GM23248 (cell line): ENCODE measurements at places on chromosomes 12 and 14.

DNA sequence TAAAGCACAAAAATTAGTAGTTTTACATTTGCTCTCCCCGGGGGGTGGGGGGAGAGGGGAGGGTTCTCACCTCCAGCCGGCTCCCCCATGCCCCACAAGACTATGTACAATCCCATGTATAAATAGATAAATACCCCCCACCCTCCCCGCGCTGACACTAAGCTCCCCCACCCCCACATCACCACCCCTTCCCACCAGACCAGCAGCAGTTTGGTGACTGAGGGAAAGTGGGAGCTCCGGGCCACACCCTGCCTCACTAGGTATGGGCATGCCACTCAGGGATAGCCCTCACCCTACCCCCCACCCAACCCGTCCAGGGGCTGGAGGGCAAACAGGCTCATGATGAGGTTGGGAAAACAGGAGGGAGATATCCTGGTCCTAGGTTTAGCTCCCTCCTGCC lies 1.9 kb upstream of the PRKAG1 start:
- DNase-seq = no peak

DNA sequence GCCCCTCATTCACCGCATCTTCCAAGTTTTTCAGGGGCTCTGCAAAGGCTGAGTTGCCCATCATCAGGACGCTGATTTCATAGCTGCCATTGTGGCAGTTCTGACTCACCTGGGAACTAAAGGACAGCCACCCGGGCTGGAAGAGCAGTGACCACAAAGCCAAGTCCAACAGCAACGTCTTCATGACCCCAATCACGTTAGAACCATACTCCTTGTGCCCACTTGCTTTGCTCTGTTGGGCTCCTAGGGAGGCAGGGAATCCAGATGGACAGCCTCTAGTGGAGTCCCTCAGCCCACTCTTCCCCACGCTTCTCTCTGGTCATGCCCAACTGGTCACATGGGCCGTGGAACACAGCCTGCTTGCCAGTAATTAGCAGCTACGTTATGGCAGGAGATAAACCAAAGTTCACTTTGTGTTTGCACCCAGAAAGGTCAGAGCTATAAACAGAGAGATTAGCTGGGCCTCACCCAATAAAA lies at the start of gene GUCY2C:
Gene GUCY2C (minus strand): TSS at position 335 of the 477 bp plus-strand sequence. CDS start 151 bp downstream, at position 184.
- no peak for DNase-seq

GRCh38 chr12:119024356-119024755 lies 43.0 kb downstream of the SRRM4 start:
- no peak for DNase-seq

DNA sequence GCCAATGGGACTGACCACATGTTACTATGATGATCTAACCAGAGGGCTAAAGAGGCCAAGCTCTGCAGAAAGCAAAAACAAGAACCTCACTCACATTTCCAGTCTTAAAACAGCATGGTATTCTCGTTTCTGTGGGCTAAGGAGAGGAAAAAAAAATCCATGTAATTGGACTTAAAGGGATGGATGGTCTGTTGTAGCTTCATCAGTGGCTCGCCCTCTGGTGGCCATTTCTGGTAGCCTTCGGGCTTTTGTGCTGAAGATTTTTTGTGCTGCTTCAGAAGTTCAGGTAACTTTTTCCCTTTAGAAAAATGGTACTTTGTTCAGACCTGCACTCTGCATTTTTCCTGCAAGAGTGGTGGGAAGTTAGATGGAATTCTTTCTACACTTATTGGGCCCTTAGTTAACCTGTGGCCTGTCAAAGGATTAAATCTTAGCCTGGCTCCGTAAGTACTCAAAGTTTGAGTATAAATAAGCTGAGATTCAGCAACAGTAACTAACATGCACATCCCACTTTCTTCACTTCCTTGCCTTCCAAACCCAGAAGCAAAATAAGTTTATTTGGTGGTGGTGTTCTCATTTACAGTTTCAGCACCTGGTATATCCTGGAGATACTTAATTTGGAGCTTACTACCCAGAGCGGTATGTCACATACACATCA lies 22.3 kb downstream of the DCAF4 start:
- DNase-seq = peak; percentile 74

- DNase-seq = no peak
Observed at GRCh38 chr14:97452314-97452713, 655.1 kb downstream of the VRK1 start.

GRCh38 chr14:63472986-63473788 lies 70.0 kb downstream of the PPP2R5E start:
- no peak for DNase-seq

DNA sequence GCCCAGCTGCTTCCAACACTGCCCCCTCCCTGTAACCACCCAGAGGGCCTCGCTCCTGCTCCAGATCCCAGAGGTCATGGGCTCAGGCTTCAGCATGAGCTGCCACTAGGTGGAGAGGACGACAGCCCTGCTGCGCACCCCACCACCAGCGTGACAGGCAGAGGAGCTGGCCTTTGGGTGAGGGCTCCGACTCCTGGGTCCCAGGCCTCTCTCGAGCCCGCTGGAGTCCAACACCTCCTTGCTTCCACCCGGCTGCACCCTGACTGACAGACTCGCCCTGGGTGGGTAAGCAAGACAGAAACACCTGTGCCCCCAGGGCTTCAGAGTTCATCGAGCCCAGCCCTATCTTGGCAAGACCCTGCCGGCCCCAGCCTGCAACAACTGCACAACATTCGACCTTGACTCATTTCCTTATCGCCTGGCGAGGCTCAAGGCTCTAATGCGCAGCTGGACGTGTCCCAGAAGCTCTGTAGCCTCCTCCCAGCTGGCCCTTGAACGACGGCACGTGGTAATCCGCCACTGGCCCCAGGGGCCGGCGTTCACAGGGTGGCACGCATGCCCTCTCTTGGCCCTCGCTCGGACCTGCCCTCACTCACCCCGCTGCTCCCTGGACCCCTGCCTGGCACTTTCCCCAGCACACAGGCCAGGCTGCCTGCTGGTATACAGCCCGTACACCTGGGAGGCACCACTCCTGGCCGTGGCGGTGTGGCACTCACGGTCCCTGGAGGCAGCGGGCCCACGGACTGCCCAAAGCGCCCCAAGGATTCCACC lies 28.0 kb downstream of the VPS37B start:
- DNase-seq = no peak

DNA sequence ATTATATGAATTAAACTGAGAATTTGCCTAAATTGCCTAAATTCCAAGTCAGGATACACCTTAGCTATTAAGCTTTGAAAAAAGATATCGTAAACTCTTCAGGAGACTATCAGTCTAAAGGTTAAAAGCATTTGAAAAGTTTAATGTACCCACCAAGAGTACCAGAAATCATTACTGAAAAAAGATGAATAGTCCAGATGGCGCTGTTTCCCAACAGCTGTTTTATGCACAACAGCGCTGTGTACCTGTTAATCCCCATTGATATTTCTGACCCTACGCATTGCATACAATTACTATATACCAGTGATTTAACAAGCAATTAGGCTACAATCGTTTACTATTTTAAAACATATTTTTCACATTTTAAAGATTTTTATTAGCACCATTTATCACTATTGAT lies 185.0 kb downstream of the PLCZ1 start:
- no peak for DNase-seq

DNA sequence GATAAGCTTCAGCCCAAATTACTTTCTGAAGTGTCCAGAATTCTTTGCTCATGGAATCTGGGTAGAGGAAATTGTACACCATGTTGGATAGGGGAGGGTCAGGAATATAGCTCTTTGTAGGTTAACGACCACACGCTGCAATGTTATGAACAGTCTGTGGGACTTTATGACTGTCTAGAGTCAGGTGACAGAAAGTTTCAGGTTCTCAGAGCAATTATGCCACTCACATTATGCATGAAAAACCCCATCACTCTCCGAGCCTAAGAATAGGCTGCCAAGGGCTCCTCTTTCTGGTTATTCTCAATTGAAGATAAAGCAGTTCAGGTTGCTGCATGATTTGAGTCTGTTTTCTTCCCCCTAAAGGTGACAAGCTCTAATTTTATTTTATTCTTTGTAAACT lies 430.9 kb downstream of the ATP23 start:
- DNase-seq = no peak

DNA sequence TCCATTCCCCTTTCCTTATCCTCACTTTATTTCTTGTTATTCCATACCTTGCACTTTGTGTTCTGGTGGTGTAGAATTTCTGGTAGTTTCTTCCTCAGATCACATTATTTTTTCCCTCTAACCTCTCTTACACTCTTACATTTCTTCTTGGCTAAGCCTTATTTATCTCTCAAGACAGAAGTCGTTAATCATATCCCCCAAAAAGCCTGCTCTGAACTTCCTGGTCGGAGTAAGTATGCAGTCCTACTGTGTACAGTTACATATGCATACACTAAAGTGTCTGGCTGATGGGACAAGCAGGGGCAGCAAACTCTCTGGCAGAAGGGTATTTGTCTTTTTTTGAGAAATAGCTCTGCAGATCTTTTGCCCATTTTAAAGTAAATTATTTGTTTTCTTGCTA lies 33.1 kb upstream of the USP15 start:
- no peak for DNase-seq

DNA sequence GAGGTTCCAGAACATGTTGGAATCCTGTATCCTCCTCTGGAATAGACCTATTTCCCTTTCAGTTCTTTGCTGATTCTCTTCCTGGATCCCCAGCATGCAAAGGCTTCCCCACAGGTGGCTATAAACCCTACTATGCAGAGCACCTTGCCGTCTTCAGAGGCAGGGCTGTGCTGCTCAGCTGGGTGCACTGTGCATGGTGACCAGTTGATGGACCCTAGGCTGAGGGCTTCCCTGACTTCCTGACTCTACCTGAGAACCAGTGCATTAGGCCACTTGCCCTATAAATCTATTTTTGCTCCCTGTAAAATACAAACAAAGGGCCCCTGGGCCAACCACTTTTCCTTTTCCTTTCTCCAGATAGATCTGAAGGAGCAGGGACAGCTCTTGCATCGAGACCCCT lies 14.1 kb downstream of the ZNF219 start:
- no peak for DNase-seq

DNA sequence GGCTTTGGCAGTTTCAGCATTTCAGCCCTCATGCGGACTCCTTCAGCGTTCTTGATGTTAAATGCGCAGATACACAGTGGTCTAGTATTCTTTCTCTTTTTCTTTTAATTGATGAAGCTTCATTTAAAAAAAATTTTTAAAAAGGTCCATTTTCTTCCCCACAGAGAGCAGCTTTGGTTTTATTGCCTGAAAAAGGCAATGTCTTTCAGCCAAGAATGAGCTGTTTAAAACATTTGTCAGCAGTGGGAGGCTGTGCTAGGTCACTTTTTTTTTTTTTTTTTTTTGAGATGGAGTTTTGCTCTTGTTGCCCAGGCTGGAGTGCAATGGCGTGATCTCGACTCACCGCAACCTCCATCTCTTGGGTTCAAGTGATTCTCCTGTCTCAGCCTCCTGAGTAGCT lies 13.5 kb downstream of the KMT5A start:
- peak; percentile 77 for DNase-seq

DNA sequence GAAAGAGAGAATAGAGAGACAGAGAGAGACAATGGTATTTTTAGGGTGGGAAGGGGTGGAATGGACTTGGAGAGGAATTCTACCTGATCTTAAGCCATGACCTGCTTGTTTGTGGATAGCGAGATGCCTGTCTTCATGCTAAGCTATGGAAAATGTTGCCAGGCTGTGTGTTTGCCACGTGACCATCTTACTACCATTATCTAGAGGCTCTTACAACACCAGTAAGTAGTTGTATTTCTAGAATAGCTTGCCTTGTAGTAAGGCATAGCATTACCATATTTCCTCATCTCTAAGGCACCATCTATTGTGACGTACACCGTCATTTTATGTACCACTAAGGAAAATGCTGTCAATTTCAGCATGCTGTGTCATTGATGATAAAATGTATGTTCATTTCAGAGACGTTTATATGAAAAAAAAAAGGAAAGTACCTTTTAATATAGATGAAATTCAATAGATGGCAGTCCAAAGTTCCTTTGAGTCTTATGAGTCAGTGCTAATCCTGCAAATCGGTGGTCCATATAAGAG lies 75.6 kb upstream of the RASSF3 start:
- no peak for DNase-seq

- DNase-seq = no peak
Observed at GRCh38 chr12:57477710-57478681, 1.7 kb downstream of the ARHGAP9 start.

GRCh38 chr12:95922231-95922630 lies 20.2 kb downstream of the CCDC38 start:
- peak; percentile 89 for DNase-seq

DNA sequence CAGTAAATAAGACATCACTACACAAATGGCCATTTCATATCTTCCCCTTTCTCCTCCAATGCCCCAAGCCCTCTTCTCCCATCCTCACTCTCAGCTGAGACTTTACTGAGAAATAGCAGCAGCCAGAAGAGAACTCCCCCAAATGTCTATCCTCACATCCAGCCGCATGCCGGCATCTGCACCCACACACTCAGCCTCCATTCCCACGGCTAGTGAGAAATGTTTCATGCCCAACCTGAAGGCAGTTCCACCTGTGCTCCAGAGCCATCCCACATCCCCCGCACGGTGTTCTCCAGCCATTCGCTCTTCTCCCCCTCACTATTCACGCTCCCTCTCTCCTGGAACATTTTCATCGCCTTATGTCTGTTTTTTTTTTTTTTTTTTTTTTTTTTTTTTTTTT lies 208.7 kb upstream of the DIO3 start:
- DNase-seq = no peak

- no peak for DNase-seq
Observed at GRCh38 chr12:131105736-131106348, 152.1 kb downstream of the ADGRD1 start.

- DNase-seq = no peak
Observed at GRCh38 chr12:64412459-64412858, 8.3 kb downstream of the XPOT start.

DNA sequence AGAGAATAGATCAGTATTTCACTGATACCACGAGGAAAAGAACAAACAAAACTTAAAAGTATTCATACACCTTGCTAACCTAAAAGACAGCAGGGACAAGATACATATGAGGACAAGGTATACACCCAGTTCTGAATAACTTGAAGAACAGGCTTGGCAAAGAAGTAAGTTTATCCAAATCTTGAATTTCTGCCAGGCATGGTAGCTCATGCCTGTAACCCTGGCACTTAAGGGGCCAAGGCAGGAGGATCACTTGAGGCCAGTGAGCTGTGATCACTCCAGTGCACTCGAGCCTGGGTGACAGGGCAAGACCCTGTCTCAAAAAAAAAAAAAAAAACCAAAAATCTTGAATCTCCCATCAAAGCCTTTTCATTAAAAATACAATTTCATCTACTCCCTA lies 25.0 kb downstream of the EIF2S1 start:
- DNase-seq = no peak

GRCh38 chr12:86015026-86015425 lies 140.9 kb downstream of the NTS start:
- DNase-seq = no peak

- no peak for DNase-seq
Observed at GRCh38 chr14:106848330-106849121, 1322.1 kb downstream of the TMEM121 start.
